ENCODE measurements at places on chromosomes 1 and 21.

DNA sequence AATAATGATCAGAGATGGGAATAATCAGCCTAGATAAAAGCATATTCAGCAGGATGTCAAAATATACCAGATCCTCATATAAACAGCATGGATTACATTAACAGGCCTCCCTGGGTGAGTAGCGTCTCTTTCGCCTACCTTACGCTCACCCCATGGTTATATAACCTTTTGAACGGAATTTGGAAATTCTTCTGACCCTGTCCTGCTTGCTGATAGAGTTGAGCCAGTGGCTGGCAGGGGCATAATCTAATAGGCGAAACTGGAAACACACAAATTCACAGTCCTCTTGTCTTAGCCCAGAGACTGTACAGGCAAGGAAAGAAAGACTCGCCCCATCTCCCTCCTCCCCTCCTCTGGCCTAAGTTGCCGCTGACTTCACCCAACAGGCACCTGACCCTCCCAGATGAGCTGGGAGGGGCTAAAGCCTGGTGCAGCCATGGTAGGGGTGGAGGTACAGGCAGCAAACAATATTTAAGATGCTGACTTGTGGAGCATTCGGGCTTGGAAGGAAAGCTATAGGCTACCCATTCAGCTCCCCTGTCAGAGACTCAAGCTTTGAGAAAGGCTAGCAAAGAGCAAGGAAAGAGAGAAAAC, at the start of gene ANGPTL7:
Gene ANGPTL7 (plus strand): TSS at position 498 of the 594 bp plus-strand sequence. CDS start 225 bp downstream, outside the sequence.
- no peak for DNase-seq
- H3K27ac ChIP-seq = no peak within 1 kb of the TSS
- peaks cover 17% of the 10 kb centered on the region for H3K36me3 ChIP-seq
- no peaks in the 10 kb centered on the region for H3K27me3 ChIP-seq

DNA sequence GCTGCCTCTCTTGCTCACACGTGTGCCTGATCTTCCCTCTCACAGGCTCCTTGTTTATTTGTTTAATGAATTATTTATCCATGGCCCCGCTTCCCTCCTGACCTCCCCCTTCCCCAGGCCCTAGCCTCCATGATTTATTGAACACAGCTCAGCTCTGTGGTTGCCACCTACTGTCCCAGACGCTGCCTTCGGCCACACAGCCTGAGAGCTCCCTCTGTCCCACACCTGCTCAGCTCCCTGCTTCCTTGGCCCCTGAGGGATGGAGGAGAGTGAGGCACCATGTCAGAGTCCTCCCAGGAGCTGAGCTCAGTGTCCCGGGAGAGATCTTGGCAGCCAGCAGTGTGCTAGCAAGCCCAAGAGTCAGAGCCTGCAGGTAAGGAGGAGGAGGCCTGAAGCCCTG, 3.1 kb upstream of the EFNA3 start:
- H3K4me1 ChIP-seq = peaks cover 26% of the 10 kb centered on the region
- H3K4me3 ChIP-seq = no peak overlapping the region
- peaks cover 12% of the 10 kb centered on the region for H3K27me3 ChIP-seq
- H3K36me3 ChIP-seq = no peaks in the 10 kb centered on the region

DNA sequence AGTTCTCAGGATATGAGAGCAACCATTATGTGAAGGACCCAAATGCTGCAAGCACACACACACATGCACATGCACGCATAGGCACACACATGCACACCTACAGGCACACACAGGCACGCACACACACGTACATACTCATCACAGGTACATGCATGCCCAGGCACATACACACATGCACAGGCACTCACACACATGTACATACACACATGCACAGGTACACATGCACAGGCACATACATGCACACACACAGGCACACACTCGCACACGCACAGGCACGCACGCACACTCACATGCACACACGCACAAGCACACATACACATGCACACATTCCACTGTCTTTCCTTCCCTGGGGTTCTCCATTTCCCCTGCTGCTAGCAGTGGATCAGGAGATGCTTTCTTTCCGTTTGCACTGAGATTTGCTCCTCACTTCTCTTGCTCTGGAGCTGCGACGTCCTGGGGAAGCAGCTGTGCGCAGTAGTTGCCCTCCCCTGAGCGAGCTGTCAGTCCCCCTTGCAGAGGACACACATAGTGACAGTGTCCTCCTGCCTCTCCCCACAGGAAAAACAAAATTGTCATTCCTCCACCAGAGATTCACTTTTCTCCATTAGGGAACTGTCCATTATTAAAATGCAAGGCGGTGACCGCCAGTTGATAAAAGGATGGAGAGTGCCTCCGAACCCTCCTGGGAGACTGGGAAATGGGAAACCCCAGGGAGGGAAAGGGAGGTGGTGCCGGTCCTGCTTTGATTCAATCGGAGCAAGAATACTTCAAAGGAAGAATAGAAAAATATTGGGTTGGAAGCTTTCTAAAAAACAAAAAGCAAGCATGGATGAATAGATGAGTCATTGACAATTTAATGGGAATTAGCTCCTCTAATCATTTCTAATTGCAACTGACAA, 69.5 kb downstream of the WDR4 start:
- no peak overlapping the region for H3K27ac ChIP-seq
- H3K27me3 ChIP-seq = no peaks in the 10 kb centered on the region
- no peak for DNase-seq
- H3K36me3 ChIP-seq = no peaks in the 10 kb centered on the region
- no peaks in the 10 kb centered on the region for H3K4me1 ChIP-seq

GRCh38 chr1:6126521-6127067, 53.5 kb downstream of the CHD5 start:
- H3K27ac ChIP-seq = no peak overlapping the region
- H3K4me1 ChIP-seq = peaks cover 3% of the 10 kb centered on the region
- peaks cover 8% of the 10 kb centered on the region for H3K27me3 ChIP-seq
- H3K4me3 ChIP-seq = no peak overlapping the region

- no peak for DNase-seq
- no peak overlapping the region for H3K27ac ChIP-seq
- H3K27me3 ChIP-seq = no peaks in the 10 kb centered on the region
- no peak overlapping the region for H3K4me3 ChIP-seq
Measured at GRCh38 chr1:192980856-192981255, 78.3 kb downstream of the UCHL5 start.

DNA sequence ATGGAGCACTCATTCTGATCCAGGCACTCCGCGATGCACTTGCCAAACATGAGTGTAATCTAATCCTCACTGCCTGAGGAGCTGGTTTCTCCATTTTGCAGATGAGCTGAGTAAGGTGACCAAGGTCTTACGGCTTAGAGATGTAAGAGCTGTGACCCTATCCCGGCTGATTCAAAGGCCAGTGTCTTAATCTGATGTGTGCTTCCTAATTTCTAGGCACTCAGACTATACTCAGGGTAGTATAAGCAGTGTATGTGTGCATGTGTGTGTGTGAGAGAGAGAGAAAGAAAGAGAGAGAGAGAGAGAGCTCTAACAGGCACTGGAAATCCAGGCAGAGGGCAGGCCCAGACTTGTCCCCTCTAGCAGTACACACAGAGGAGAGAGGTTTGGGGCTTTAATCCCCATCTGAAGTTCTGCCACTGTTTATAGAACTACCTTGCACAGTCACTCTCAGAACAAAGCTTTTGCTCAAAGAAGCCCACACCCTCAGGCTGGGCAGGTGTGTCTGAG, 188.2 kb downstream of the ZBTB18 start:
- H3K4me1 ChIP-seq = peaks cover 6% of the 10 kb centered on the region
- no peak for DNase-seq
- H3K36me3 ChIP-seq = no peaks in the 10 kb centered on the region
- H3K4me3 ChIP-seq = no peak overlapping the region
- H3K27me3 ChIP-seq = no peaks in the 10 kb centered on the region
- H3K27ac ChIP-seq = no peak overlapping the region

GRCh38 chr1:11701551-11701961, 10.0 kb downstream of the DRAXIN start:
- H3K4me3 ChIP-seq = no peak overlapping the region
- peaks cover 8% of the 10 kb centered on the region for H3K27me3 ChIP-seq
- H3K4me1 ChIP-seq = no peaks in the 10 kb centered on the region
- no peaks in the 10 kb centered on the region for H3K36me3 ChIP-seq

GRCh38 chr1:197911111-197911856, 5.9 kb upstream of the LHX9 start:
- no peak overlapping the region for H3K27ac ChIP-seq
- no peak for DNase-seq
- peak overlapping the region; percentile 79 for H3K4me3 ChIP-seq
- H3K27me3 ChIP-seq = peaks cover 95% of the 10 kb centered on the region
- H3K4me1 ChIP-seq = peaks cover 59% of the 10 kb centered on the region

GRCh38 chr1:14571810-14572767, 26.4 kb upstream of the KAZN start:
- peaks cover 14% of the 10 kb centered on the region for H3K27me3 ChIP-seq
- no peaks in the 10 kb centered on the region for H3K4me1 ChIP-seq
- no peak overlapping the region for H3K27ac ChIP-seq

GRCh38 chr1:224116131-224116530, 2.2 kb downstream of the FBXO28 start:
- H3K4me3 ChIP-seq = peak overlapping the region; percentile 86
- H3K36me3 ChIP-seq = peaks cover 18% of the 10 kb centered on the region
- peak overlapping the region; percentile 39 for H3K27ac ChIP-seq
- DNase-seq = no peak
- peaks cover 42% of the 10 kb centered on the region for H3K4me1 ChIP-seq

- peaks cover 17% of the 10 kb centered on the region for H3K4me1 ChIP-seq
- H3K27ac ChIP-seq = no peak overlapping the region
- H3K36me3 ChIP-seq = no peaks in the 10 kb centered on the region
- no peaks in the 10 kb centered on the region for H3K27me3 ChIP-seq
- H3K4me3 ChIP-seq = peak overlapping the region; percentile 17
Measured at GRCh38 chr1:94961988-94962387, 35.1 kb upstream of the CNN3 start.

Measured in activated naive CD8-positive, alpha-beta T cell treated with anti-CD3 and anti-CD28 coated beads, Interleukin-2, amount 50 U/mL, for 24 hours (primary cell).